ENCODE measurements at places on chromosomes 3 and 15.

GRCh38 chr3:46369675-46370132, 1.0 kb upstream of the CCR5 start:
- DNase-seq = no peak

GRCh38 chr3:46906471-46907058, 29.0 kb downstream of the PTH1R start:
- DNase-seq = no peak

- DNase-seq = no peak
Observed at GRCh38 chr3:169324452-169324785, 339.1 kb downstream of the MECOM start.

- DNase-seq = no peak
Observed at GRCh38 chr3:143737065-143737464, 111.2 kb downstream of the SLC9A9 start.

DNA sequence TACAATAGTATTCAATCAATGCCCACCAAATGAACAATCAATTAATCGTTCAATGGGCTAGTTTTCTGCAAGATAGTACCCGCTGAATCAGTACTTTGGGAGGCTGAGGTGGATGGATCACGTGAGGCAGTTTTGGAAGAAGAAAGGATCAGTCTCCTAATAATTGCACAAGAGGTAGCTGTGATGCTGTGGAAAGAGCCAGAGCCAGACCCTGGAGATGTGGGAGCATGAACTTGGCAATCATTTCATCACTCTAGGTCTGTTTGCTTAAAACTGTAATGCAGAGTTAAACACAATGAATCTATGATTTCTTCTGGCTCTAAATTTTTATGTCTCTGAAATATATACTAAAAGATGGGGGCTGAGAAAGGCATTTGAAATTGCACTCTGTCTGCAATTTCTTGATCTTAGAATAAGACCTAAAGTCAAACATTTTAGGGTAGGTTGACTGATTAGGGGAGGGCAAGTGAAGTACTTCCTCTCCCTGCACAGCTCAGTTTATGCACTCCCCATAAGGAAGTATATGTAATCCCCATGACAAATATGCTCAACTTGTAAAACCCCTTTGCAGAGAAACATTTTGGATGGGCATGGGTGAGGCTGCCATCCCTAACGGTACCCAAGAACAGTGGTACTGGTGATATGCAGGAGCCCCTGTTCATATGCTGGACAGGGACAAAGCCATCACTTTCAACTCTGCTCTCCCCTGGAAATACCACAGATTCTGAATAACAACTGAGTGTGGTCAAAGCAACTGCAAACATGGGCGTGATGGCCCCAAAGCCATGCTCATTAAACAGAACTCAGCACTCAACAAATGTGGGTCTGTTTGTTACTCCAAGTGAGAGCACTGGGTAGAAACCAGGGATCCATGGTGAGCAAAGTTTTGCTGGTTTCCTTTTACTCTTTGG, 28.6 kb upstream of the SPATA12 start:
- no peak for DNase-seq

- no peak for DNase-seq
Observed at GRCh38 chr15:45799508-45799907, 164.7 kb downstream of the SQOR start.

- no peak for DNase-seq
Observed at GRCh38 chr15:79957741-79958140, 13.3 kb downstream of the BCL2A1 start.

DNA sequence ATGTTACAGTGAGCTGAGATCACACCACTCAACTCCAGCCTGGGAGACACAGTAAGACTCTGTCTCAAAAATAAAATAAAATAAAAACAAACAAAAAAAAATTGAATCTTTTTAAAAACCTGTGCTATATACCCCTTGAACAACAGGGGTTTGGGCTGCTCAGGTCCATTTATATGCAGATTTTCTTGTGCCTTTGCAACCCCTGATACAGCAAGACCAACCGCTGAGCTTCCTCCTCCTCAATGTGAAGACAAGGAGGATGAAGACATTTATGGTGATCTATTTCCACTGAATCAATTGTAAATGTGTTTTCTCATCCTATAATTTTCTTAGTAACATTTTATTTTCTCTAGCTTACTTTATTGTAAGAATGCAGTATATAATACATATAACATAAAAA, 831.0 kb upstream of the ARPP21 start:
- DNase-seq = no peak

DNA sequence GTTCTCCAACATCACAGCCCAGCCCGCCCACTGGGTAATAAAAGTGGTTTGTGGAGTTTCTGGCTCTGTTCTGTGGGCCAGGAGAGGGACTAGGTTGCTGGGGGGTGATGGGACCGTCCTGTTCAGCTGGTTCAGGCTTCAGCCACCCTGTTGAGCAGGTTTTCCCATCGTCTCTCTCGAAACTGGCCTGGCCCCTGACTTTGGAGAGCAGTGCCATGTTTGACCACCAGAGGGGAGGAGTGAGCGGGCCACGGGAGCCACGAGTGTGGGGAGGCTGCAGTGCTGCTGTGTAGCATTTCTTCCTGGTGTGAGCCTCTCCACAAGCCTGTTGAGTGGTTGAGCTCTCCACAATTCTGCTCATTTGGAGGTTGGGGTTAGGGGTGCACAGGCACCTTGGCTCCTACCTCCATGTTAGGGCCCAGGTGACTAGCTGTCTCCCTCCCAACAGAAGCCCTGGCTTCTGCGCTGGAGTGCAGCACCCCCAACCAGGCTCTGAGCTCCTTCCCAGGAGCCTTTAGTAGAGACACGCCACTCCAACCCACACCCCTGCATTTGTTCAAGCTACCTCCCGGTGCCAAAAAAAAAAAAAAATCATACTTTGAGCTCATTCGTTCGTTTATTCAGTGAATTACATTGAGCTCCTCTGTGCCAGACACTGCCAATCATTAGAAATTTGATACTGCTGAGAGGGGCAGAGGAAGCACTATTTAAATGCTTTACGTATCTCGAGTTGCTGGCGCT, 13.9 kb downstream of the SPINT1 start:
- DNase-seq = peak; percentile 30

GRCh38 chr3:42498791-42499477, 3.5 kb upstream of the VIPR1 start:
- DNase-seq = no peak

GRCh38 chr3:160393346-160394008, 5.5 kb downstream of the IFT80 start:
- DNase-seq = no peak

DNA sequence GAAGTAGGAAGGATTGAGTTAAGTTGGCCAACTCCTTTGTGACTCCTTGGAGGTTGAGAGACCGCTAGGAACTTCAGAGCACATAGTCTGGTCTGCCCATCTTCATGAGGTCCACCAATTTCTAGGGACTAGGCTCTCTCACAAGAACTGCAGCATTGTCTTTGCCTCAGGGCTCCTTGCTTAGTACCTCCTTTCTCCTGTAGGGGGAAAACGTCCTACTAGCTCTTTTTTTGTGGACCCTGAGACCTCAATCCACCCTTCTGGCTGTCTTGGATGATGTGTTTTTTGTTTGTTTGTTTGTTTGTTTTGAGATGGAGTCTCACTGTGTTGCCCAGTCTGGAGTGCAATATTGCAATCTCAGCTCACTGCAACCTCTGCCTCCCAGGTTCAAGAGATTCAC, 21.6 kb downstream of the REC114 start:
- DNase-seq = no peak

DNA sequence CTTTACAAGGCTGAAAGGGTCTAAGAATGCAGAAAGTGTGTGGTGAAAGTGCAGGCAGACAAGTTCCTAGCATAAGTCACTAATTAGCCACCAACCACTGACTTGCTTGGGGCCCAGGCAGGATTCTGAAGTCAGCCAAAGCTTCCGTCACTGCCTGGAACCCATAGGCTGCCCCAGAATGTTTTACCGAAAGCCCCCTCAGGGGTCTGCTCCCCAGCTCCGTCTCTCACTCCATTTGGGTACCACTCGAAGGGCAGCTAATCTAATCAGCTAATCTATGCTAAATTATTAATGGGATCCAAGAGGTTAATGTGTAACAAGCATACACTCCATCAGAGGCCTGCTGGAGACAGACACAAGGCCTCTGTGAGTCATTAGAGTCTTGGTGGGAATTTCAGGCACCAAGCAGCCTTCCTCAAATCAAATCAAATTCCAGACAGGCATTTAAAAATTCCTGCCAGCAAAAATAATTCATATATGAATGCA, 13.2 kb downstream of the ADAMTS9 start:
- DNase-seq = no peak

DNA sequence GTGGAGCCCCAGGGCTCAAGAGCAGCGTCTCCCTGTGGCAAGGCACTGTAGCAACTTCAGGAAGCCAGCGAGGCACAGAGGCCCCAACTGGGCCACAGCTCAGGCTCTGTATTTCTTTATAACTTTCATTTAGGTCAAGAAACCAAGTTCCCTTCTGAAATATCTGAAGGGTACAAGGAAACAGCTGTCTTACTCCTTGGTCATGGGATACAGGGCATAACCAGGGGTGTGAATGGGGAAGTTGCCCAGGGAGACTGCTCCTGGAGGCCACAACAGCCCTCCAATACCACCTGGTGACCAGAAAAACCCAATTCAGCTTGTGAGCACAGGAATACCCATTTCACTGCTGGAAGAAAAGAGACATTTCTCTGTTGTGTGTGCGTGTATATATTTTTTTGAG, 13.3 kb upstream of the SPTBN5 start:
- no peak for DNase-seq

GRCh38 chr3:20185331-20185678, 701 bp downstream of the SGO1 start:
- peak; percentile 3 for DNase-seq

DNA sequence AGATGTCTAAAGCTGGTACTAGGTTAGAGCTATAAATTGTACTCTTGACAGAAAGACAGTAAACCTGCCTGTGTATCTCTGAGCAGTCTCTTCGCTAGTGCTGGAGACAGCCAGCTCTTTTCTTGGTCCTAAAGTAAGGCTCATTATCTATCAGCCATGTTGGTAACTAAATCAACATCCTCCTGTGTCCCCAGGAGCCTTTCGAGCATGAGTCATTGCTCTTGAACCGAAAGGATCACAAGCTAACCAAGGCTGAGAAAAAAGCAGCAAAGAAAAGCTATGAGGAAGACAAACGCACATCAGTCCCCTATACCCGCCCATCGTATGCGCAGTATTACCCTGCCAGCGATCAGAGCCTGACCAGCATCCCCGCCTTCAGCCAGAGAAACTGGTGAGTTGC, 25.0 kb upstream of the TEX264 start:
- no peak for DNase-seq

GRCh38 chr3:36663666-36664291, 100.6 kb downstream of the DCLK3 start:
- DNase-seq = no peak

- peak; percentile 35 for DNase-seq
Observed at GRCh38 chr3:123258811-123259420, 57.2 kb downstream of the SEC22A start.

DNA sequence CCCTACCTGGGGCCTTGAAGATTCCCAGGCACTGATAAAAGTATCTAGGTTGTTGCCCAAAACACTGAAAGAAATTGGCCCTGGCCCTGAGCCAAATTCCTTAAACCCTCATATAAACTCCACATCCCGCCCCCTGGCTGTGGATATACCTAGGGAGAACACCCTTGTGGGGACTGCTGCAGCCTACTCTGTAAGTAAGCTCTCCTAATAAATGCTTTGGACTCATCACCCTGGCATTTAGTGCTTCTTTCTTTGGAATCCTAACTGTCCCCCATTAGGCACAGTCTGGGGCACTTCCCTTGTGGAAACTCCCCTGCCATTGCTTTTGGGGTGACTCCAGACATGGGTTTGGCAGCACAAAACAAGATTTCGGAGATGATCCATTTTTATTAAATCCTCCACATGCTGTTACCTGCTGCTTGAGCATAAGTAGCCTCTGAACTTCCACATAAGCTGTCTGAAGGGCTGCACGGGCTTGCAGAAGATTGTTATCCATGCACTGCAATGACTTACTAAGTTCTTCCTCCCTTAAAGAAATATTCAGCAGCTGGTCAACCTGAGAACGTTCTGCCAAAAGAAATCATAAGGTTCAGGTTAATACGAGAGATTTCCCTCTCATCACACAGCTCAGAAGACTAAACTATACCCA, 46.4 kb downstream of the ZNF106 start:
- no peak for DNase-seq

GRCh38 chr3:195246581-195246995, 24.4 kb downstream of the XXYLT1 start:
- no peak for DNase-seq

- no peak for DNase-seq
Observed at GRCh38 chr3:67976663-67977062, 322.3 kb upstream of the SUCLG2 start.

DNA sequence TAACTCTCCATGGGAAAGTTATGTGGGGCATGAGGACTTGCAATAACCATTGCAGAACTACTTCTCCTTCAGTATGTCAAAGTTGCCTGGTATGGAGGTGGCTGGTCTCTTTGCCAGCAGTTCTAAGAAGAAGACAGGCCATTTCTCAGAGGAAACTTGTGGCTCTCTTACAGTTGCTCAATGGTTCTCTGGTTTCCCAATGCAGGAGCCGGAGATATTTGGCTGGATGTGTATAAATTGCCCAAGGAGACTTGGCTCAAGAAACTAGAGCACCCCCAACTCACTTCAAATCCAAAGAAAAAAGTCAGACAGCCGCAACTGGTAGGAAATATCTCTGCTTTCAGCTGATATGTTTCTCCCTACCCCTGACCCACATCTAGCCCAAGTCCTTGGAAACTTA, 24.2 kb downstream of the WDR93 start:
- DNase-seq = no peak

DNA sequence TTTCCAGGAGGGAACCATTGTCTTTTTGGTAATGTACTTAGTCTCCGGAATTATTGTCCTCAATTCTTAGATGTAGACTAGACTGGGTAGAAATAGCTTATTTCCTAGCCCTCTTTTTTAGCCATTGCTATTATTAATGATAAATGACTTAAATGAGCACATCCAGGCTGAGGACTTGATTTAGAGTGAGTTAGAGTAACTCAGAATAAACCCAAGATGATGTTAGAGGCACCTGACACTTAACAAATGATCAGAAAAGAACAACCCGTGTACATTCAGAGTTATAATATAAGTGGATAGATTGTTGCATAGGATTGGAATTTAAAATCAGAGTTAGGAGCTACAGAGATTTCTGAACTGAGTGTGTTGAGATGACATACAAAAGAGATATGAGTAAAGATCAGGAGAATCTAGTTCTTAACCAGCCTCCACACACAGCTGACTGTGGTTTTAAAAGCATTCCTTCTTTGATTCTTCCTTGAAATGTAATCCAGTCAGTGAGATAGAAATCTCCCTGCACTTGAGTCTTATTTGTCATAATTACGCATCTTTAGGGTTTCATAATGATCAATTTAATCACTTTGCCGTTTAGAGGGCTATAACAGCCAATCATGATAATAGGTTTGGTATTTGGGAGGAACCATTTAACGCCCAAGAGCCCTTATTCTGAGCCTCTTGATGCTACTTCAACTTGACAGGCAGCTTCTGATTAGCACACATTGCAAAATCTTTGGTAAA, 366.5 kb downstream of the GAP43 start:
- DNase-seq = peak; percentile 53

DNA sequence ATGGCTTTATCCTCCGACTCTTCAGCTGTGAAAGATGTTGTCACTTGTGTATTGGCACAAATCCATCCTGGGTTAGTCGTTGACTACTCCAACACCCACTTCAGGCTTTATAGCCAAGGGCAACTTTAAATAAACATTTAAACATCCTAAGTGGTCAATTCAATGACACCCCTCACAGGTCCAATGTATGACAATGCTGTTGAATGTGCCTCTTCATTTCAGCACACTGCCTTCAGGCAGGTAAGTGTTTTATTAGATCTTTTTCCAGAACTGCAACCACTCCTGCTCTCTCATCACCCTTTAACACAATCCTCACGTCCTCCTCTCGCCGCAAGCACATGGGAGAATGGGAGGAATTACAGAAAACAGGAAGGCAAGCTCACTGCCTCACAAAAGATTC, 30.3 kb downstream of the IL12A start:
- DNase-seq = no peak

- no peak for DNase-seq
Observed at GRCh38 chr15:74832826-74833225, 6.4 kb downstream of the CPLX3 start.
